CD4-positive, alpha-beta memory T cell (primary cell): ENCODE measurements at places on chromosomes 3 and 15.

DNA sequence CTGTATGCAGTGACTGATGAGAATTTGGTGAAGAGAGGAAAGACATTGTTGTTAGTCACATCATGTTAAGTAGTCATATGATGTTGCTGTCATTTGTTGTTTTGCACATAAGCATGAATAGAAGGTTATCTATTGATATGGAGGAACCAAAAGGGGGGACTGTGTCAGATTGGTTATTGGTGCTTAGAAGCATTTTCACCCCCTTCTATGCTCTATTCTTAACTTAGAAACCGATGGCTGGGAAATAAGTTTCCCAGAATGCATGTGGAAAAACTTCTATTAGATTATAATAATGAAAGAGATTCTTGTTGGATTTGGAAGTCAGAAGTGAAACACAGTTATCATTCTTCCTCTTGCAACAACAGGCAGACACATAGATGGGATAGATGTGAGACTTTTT, 33.2 kb upstream of the CADM2 start:
- no peak for DNase-seq

GRCh38 chr3:79886204-79886603, 118.4 kb upstream of the ROBO1 start:
- no peak for DNase-seq

DNA sequence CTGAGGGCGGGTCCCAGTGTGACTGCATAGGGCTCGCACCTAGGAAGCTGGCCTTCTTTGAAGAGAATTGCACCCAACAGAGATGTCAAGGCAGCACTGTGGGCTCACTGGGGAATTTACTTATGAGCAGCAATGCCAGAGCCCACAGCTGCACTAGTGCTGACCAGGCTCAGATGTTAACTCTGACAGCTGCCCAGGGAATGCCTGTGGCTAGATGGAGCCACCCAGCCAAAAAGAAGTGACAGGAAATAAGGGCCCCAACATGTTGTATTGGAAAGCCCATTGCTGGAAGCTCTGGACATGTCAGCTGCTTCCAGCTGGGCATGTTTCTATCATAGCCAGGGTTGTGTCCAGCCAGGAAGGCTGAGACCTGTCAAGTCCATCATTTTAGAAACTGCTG, 90.9 kb upstream of the ZNF280D start:
- no peak for DNase-seq

DNA sequence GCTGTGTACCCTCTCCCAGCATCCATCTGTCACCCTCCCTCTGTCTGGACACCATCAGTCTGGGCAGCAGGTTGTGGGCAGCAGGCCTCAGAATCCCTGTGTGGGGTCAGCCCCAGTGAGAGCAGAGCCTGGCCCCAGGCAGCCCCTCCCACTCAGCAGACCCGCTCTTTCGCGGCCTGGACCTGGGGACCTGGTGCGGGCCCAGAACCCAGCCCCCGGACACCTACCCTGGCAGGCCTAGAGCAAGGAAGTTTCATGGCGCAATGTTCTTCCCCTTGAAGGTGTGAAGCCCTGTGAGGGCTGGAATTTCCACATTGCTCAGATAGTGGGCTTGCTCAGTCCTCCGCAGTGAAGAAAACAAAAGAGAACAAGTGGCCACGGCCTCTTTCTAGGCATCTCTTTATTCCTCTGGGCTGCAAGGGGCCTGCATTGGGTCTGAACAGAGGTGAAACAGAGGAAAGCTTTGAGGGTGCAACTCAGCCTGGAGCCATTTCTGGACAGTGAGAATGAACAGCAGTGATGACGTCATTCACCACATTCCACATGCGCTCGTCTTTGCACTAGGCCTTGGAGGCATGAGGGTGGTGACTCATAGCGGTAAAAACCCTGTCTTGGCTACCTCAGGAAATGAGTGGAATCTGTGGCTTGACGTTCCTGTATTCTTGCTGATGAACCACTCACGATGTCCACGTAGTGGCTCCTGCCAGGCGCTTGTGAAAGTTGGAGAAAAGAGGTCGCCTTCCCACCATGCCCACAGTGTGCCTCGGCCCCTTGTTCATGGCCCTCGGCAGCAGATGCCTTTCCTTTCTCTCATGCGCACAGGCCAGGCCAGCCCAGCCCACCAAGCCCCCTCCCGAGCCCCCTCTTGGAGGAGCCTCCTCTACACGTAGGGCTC, 66.1 kb downstream of the SLC30A4 start:
- DNase-seq: peak; percentile 75

DNA sequence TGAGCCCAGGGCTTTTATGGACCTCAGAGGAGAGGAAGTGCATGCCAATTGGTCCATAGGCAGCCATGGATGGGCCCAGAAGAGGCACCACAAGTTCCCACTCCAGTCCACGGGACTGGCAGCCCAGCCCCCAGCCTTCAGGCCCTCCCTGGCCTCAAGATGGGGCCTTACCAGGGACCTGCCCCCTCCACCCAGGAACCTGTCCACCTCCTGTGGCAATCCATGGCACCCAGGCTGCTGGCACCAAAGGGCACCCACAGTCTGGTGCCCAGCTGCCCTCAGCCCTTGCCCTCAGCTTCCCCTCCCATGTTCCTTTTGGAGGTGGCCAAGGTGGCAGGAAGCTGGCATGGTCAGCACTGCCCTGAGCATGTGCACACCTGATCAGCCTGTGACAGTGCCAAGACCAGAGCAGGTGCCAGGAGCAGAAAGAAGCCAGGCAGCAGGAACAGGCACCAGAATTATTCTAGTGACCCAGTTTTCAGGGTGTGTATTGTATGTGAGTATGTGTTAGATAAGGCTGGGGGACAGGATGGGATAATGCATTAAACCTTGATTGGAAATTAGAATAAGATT, 415.0 kb downstream of the NTRK3 start:
- DNase-seq: no peak

GRCh38 chr3:125436921-125437320, 61.8 kb upstream of the ZNF148 start:
- no peak for DNase-seq
